DMS53 (cell line): ENCODE measurements at places on chromosomes 4 and X.

DNA sequence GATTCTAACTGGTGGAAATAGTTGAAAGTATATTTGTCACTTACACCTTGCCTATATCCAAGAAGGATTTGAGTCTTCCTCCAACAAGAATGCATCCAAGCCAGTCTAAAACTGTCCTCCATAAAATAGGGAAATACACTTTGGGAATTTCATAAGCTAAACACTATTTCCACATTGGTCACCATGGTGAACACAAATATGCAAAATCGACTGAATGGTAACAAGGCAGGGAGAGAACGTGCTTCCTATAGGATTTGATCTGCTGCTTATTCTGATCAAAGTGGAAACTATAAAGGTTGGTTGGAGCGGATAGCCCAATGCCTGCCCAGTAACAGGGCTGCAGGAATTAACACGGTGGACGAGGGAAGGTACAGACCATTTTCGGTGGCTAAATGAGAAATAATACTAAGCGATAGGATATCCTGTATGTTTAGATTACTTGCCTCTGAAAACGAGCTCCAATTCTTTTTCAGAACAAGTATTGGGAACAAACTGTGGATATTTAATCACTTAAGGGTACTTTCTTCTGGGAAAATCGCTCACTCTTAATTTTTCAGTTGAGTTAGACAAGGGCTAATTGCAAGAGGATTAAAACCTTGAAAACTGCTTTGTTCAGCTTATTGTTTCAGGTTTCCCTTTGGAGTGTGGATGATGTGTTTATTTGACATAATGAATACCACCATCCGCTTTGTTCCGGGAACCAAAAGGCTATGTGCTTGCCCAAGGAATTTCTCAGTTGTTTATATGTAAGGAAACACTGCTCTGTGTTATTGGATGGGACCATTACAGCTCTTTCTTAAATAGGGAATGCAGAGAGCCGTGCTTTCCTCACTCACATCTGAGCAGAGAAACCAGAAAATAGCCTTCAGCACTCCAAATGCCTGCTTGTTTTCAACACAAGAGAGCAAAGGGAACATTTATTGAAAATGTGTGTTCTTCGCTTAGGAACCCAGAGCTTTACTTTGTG is 194.4 kb downstream of the CBR4 start:
- no peak for DNase-seq

DNA sequence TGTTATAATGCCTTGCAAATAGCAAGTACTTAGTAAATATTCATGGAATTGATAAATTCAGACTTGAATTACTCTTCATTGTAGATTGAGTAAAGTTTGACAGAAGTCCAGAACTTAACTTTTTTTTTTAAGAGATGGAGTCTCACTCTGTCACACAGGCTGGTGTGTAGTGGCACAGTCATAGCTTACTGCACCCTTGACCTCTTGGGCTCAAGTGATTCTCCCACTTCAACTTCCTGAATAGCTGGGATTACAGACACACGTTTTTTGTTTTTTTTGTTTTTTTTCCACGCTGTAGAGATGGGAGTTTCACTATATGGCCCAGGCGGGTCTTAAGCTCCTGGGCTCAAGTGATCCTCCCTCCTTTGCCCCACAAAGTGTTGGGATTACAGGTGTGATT is 32.1 kb downstream of the UBE2K start:
- DNase-seq, result peak; percentile 74

DNA sequence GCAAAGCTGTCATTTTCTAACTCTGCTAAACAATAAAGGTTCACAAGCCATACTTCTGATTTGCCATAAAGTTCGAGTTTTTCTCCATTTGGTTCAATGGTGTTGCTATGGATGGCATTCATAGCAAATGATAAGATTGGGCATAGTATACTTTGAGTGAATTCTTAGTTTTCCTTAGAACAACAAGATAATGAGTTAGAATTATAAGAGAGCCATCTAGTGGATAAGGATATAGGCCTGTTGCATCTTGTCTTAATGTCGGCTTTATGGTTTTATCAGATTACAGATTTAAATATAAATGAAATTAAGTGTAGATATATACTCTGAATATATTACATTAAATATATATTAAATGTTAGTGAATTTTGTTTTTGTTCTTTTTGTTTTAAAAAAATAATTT is 644.6 kb downstream of the IL1RAPL1 start:
- peak; percentile 13 for DNase-seq

DNA sequence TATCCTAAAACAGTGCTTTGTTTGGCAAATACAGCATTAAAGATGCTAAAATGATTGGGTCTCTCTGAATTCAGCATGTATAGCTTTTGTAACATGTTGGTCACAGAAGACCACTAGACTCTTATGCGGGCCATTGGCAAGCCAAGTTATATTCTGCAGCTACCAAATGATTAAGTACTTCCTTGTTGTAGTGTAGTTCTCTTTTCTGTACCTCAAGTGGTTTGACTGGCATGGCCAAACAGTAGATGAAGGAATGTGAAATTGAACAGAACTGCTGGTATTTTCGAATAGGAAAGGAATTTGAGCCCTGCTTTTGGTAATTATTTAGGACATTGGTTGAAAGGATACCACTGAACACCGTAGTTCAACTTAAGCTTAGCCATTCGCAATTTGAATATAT is 193.9 kb upstream of the GPC4 start:
- DNase-seq, result peak; percentile 12

DNA sequence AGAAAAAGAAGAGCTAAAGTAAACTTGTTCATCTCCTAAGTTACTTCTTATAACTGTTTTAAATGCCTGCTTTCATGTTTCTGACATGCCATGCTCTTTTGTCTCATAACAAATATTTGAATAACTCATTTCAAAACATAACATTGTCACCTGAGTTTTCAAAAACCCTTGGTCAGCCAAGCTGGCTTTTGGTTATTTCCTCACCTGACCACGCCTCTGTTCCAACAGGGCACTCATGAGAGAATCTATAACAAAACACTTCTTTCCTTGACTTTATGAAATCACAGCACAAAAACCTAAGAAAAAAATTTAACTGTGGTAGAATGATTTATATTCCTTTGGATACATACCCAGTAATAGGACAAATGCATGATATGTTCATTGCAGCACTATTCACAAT is 172.9 kb upstream of the GALNT7 start:
- peak; percentile 2 for DNase-seq

DNA sequence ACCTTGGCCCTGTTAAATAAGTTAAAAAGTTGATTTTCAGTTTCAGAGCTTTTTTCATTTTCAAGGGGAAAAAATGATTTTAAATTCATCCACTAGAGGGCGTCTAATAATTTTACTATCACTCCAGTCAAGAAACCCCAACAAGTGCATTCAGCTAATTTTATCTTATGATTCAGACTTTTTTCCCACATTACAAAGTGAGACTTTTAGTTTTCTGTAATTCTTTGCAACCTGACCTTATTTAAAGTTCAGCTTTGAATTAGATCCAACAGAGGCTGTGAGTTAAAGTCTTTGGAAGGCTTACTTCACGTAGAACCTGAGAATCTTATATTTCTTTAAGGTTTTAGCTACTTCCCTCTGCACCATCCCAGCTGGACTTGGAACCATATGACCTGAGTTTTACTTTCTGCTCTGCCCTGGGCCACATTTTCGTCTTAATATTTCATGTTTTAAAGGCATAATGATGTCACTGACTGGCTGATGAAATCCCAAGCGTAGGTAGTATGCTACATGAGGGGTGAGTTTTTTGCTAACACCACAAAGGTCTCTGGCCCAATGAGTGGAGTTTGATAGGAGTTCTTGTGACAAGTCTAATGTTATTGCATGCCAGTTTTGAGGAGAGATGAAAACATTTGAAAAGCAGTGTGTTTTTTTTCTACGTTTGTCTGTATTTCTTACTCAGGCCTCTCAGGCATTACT is 7.2 kb downstream of the GNRHR start:
- DNase-seq, result peak; percentile 51

GRCh38 chrX:119266364-119266995 is 30.4 kb downstream of the PGRMC1 start:
- peak; percentile 58 for DNase-seq

DNA sequence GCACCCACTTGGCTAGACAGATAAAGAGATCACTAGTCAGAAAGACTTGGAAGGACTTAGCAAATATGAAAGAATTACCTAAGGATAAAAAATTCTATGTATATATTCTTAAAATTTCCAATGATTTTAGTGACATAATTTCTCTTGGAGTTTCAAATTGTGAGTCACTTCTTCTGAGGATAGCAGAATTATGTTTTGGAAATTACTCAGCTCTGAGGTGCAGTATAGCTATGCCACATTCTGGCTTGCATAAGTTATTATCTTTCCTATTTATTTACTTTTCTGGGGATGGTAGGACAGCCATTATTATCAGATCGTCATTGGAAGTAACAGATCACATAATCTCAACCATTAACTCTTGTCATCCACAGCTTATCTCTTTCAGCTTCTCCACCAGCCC is 853.5 kb downstream of the TRIML1 start:
- DNase-seq, result no peak

DNA sequence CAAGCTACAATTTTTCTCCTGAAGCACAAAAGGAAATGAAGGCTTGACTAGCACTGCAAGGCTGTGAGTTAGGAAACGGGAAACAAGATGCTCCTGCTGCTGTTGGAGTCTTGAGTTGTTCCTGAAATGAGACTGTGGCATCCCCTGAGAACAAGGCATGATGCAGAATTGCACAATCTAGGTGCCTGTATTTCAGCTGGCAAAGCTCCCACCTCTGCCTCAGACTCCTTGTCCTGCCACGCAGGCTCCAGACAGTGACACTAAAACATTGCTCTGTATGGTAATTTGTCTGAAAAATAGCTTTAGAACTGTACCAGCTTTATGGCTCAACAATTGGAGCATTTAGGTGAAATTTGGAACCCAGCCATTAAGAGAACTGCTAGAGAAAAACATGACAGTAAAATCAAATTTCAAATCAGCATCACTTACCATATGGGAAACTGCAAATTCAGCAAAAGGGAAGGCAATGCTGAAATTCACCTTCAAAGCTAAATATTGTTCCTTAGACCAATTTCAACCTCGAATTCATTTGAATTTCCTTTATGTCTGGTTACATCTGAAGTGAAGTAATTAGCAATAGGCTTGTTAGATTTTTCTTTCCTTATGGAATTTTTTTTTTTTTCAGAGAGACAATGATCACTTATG is 103.4 kb downstream of the MFAP3L start:
- DNase-seq, result no peak

- DNase-seq, result peak; percentile 65
Observed at GRCh38 chr4:165872461-165873297, at the start of gene TLL1. TLL1 (plus strand) TSS chr4:165873237; CDS start chr4:165873905, 668 bp downstream.

DNA sequence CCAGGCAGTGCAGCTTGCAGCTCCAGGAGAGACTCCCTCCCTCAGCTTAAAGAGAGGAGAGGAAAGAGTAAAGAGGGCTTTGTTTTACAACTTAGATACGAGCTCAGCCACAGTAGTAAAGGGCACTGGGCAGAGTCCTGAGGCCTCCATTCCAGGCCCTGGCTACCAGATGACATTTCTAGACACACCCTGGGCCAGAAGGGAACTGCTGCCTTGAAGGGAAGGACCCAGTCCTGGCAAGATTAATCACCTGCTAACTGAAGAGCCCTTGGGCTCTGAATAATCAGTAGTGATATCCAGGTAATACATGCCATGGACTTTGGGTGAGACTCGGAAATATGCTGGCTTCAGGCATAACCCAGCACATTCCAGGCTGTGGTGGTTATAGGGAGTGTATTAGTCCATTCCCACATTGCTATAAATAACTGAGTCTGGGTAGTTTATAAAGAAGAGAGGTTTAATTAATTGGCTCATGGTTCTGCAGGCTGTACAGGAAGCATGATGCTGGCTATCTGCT is 15.3 kb upstream of the SLC16A2 start:
- no peak for DNase-seq

DNA sequence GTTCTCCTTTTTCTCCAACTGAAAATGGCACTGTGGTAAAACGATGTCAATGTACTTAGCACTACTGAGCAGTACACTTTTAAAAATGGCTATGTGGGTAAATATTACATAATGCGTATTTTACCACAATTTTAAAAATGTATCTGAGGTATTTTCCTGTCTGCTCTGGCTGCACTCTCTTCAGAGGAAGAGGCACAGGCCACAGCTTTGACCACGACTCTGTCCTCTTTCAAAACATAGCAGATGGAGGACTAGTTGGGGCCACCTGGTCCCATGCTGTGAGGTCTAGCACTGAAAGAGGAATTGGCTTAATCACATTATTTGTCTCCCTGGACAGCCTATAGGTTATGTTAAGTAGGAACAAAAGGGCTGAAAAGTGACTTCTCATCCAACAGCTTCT is 5.2 kb downstream of the KCNE5 start:
- DNase-seq, result no peak

GRCh38 chr4:169260217-169260866 is 10.4 kb downstream of the SH3RF1 start:
- DNase-seq, result no peak

GRCh38 chr4:148007314-148007760 is 275.4 kb downstream of the ARHGAP10 start:
- peak; percentile 45 for DNase-seq

- peak; percentile 27 for DNase-seq
Observed at GRCh38 chrX:17597836-17598439, 139.4 kb upstream of the SCML1 start.

DNA sequence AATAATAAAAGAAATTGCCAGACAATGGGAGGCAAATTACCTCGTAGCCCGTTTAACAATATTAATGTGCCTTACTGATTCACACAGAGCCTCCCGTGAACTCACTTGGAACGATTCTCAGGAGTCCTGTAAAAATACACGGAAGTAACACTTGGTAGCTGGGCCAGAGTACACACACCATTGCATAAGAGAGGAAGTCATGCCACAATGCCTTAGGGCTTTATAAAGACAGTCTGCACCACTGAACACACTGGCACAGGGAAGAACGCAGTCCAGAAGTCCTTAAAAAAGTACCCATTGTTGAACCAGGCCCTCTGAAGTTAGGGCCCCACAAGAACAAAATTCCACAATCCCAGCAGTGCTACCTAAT is 15.1 kb downstream of the SLC2A9 start:
- DNase-seq, result peak; percentile 38

- peak; percentile 86 for DNase-seq
Observed at GRCh38 chr4:104064646-104065577, 345.1 kb upstream of the TACR3 start.

DNA sequence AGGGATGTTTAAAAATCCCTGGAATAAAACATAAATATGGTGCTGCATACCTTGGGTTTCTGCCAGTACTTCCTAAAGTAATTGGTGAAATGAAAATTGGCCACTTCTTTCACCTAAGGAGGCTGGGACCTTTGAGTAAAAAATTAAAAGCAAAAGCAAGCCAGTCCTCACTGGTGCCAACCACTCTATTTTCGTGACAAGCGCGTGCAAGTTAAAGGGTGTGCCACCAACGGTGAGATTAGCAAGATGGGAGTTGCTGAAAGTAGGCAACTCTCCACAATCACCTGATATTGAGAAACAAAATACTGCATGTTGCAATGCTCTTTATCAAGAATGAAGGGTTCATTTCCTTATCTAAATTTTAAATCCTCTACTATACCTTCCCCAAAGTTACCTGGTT is 19.7 kb upstream of the RTL9 start:
- no peak for DNase-seq

DNA sequence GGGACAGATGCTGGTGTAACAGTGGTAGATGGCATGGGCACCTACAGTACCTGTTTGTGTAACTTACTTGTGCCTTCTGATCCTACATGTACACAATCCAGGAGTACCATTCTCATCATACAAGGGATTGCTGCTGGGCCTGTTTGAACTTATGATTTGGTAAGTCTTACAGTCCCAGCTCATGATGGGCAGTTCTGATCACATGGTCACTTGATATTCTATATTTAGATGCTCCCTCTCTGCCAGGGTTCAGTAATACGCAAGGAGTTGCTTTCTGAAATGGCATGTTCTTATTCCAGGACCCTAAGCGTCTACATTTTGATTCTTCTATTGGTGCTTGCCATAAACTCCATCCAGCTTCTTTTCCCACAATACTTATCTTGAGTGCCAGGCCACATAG is 54.4 kb upstream of the ATP6AP2 start:
- DNase-seq, result no peak

- peak; percentile 51 for DNase-seq
Observed at GRCh38 chrX:100994352-100995281, 25.1 kb downstream of the ARL13A start.
